ENCODE measurements at places on chromosomes 2 and 18.
A peak's percentile ranks its signal among the peaks of the same experiment; 100 is the strongest.

- DNase-seq, result no peak
These were observed 494.7 kb downstream of the STK39 start for GRCh38 chr2:167752734-167753133.

DNA sequence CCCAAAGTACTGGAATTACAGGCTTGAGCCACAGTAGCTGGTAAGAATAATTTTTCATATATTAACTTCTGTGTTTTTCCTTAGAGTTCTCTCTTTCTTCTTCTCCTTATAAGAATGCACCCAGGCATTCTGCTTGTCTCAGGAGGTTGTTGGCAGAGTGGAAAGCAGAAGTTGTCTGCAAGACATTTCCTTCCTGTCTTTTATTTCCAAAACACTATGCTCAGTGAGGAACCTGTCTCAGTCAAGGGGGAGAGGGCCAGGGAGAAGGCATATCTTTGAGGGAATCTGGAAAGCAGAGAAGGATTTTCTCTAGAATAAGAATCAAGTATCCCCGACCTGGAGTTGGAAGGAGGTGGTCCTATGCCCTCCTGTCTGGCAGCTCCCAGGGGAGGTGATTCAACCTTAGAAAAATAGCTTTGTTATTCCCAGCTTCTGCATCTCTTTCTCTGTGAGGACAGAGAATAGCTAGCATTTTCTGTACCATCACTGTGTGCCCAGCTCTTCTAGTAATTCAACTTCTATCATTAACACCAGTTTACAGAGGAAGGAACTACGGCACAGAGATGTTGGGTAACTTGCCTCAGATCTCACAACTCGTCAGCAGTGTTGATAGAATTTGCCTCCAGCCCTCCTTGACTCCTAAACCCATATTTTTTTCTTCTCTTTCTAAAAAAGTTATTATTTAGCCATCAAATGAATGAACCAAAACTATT lies 3.8 kb upstream of the LPIN2 start:
- no peak for DNase-seq

- no peak for DNase-seq
These were observed 34.8 kb downstream of the METTL4 start for GRCh38 chr18:2536493-2536892.

- DNase-seq, result peak; percentile 66
These were observed 92.5 kb downstream of the ZFP36L2 start for GRCh38 chr2:43133708-43134570.

- DNase-seq, result no peak
These were observed 38.4 kb downstream of the SPC25 start for GRCh38 chr2:168851674-168852320.

GRCh38 chr2:72116081-72116533 lies 31.6 kb downstream of the CYP26B1 start:
- DNase-seq, result no peak

DNA sequence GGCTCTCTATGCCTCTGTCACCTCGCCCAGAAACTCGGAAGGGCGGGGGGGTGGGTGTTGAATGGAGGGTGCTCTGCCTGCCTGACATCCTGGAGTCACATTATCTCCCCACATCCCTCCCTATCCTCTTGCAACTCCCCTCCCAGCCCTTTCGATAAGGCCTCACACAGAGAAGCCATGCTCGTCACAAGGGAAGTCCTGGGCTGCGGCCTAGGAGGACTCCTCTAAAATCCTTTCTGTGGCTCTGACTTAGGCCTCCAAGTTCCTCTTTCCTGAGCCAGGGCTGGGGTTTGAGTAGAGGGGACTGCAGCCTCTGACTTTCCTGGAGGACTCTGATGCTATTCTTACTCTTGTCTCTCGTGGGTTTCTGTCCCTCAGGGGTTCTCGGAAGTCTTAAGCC lies 75.0 kb upstream of the PKDCC start:
- no peak for DNase-seq

DNA sequence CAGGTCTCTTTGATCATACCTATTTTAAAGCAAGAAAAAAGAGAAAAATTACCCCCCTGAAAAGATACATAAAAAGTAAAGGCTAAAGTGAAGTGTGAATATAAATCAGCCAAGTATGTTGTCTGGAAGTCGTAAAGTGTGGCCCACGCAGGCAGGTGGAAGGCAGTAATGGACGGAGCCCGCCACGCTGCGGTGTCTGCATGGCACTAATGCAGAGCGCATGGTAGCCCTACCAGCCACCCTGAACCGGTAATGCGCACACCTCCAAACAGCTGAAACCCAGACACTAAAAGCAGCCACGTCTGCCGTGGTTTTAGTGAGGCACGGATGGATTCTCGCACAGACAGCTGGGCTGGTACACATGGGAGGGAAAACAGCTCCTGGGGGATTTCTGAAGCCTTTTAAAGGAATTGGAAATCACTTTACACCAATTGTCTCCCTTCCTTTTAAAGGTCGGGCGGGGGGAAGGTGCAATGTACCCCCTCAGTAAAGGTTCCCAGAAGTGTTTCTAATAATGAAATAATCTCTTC lies 615.2 kb downstream of the CNTNAP5 start:
- no peak for DNase-seq

- no peak for DNase-seq
These were observed 3.1 kb downstream of the PROM2 start for GRCh38 chr2:95277246-95277906.

- no peak for DNase-seq
These were observed 60.7 kb upstream of the DAPL1 start for GRCh38 chr2:158734442-158734841.

DNA sequence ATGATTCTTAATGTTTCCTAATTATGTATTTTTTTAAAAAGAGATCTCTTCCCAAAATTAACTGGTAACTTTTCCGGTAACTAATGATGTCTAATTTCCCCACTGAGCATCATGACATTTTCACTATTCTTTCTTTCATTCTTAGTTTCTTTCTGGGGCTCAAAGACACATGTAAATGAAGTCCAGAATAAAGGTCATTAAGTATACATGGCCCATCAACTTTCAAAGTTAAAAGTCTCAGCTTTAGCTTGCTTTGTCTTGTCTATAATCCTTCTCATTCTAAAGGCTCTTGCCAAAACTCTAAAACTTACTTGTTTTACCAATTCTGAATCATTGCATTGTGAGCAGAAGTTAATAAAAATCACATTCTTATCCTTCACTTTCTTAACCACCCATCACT lies 53.6 kb downstream of the ASXL2 start:
- DNase-seq, result no peak

GRCh38 chr2:196295005-196295404 lies 123.6 kb upstream of the STK17B start:
- no peak for DNase-seq

- no peak for DNase-seq
These were observed 42.9 kb downstream of the ARHGEF33 start for GRCh38 chr2:38932586-38932985.

- no peak for DNase-seq
These were observed 199.2 kb downstream of the RAD51AP2 start for GRCh38 chr2:17319090-17319489.

DNA sequence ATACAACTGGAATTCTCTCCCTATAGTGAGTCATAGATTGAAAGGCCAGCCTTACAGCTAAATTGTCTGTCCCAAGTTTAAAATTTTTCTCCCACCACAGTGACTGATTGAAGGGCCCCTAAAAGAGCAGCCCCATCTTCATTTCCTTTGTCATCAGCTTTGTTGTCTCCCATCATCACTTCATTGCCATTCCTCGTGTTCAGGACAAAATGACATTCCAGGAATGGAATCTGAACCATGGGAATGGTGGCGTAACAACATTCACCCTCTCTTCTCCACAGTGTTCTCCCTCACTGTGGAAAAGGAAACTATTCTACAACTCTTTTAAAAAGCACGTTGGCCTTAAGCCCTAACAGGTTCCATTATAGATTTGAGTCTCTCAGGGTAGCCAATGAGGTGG lies 52.1 kb downstream of the PSTPIP2 start:
- no peak for DNase-seq

DNA sequence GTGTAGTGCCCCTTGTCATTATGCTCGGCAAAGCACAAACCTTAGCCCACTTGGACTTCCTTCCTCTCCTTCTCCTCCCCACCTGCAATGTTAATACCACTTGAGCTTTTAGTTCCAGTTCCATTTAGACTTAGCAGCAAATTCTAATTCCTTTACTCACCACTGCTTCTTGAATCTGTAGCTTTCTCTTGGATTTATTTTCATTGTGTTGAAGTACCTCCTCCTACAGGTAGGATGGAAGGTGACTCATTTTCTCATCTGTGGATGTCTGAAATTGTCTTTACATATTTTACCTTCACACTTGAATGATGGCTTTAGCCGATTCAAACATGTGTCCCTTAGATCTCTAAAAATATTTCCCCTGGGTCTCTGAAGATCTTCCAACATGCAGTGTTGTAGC lies 32.8 kb upstream of the BIN1 start:
- no peak for DNase-seq

DNA sequence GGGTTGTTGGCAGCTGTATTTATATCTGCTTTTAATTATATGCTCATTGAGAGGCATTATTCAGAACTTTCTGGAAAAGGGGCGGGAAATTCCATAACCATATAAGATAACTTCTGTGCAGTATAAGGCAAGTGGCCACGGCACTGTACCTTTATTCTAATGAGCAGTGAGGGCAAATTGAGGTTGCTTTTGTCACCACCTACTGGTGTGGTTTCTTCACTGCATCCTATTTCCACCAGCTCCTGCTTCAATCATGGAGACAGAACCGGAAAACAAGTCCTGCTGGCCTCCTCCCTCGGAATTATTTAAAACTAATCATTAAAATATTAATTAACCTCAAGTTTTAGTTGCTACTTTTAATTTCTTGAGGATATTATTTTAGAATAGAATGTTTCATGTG lies 759.4 kb downstream of the CBLN2 start:
- DNase-seq, result no peak

GRCh38 chr2:175844169-175844568 lies 157.9 kb downstream of the LNPK start:
- DNase-seq, result no peak

- DNase-seq, result no peak
These were observed 144.5 kb downstream of the INSIG2 start for GRCh38 chr2:118232796-118233195.

DNA sequence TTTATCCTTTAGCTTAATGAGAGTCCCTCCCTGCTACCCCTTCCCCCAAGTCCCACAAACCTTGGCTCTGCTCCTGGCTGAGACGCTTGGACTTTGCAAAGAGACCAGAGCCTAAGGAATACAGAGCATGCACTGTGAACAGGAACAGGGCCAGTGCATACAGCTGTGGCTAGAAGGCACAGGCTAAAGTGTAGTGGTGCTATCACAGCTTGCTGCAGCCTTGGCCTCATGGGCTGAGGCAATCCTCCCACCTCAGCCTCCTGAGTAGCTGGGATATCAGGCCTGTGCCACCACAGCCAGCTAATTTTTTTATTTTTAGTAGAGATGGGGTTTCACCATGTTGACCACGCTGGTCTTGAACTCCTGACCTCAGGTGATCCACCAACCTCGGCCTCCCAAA lies 39.5 kb upstream of the ASXL2 start:
- DNase-seq, result no peak

DNA sequence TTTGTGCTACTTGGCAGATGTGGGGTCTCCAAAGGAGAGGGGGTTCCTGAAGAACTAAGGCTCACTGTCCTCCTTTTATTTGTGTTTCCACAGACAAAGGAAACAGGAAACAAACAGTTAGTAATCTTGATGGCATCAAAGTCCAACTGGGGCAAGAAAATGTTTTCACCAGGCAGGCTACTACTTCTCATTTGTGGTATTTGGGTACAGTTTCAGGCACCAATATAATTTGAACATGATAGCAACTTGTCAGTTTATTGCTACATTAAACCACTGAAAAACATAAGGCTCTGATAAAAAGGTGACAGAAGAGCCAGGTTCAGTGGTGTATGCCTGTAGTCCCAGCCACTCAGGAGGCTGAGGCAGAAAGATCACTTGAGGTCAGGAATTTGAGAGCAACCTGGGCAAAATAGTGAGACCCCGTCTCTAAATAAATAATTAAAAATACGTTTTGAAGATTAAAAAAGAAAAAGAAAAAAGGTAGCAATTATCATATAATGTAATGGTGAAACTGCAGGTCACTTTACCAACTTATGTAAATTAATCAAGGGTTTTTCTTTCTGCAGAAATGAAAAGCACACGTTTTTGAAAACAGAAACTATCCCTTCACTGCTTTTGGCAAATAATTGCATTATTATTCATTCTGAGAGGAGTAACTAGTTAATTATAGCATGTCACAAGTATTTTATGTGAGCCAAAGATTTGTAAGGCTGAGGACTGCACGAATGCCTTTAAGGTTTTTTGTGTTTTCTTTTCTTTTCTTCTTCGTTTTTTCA lies 157.5 kb upstream of the CAVIN2 start:
- DNase-seq, result no peak

- DNase-seq, result peak; percentile 64
These were observed 7.4 kb upstream of the POLI start for GRCh38 chr18:54261894-54262293.

DNA sequence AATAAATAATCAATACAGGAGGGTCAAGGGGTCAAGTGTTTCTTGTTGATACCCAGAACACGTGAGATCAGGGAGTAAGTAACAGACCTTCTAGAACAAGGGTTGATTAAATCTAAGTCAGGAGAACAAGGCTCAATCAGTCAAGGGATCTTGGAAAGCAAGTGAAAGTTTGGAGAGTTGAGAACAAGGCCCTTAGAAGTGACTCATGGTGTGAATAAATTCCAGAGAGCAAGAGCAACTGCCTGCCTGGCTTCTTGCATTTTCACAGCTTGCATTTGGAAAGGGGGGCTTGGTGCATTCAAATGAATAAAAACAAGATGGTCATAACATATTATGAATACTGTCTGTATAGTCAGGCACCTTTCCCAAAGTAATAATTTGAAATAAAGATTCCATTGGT lies 256.1 kb downstream of the DPP10 start:
- DNase-seq, result no peak

DNA sequence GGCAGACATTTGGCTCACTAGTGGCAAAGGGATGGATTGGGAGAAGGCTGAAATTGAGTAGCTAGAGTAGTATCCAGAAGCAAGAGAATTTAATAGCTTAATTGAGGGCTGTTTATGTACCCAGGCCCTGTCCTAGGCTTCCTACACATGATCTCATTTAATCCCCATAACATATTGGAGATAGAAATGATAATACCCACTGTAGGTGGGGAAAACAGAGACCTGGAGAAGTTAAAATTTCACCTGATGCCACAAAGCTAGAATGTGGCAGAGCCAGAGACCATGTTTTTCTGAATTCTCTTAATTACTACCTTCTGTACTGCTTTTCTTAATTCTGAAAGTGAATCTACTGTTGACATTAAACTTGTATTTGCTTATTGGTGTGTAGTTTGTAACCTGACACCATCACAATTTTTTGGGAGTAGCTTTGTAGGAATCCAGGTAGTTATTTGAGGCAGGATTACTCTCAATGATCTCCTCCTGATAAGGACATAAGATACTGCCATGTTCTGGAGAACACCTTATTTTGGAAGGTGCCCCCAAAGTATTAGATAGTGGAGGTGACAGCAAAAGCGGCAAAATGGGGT lies 42.2 kb downstream of the RAB10 start:
- DNase-seq, result no peak

Data from stimulated activated CD4-positive, alpha-beta T cell treated with anti-CD3 and anti-CD28 coated beads, Interleukin-4, amount 100 ng/mL, for 1 hour (primary cell).